ENCODE measurements at places on chromosomes 2 and 18.

DNA sequence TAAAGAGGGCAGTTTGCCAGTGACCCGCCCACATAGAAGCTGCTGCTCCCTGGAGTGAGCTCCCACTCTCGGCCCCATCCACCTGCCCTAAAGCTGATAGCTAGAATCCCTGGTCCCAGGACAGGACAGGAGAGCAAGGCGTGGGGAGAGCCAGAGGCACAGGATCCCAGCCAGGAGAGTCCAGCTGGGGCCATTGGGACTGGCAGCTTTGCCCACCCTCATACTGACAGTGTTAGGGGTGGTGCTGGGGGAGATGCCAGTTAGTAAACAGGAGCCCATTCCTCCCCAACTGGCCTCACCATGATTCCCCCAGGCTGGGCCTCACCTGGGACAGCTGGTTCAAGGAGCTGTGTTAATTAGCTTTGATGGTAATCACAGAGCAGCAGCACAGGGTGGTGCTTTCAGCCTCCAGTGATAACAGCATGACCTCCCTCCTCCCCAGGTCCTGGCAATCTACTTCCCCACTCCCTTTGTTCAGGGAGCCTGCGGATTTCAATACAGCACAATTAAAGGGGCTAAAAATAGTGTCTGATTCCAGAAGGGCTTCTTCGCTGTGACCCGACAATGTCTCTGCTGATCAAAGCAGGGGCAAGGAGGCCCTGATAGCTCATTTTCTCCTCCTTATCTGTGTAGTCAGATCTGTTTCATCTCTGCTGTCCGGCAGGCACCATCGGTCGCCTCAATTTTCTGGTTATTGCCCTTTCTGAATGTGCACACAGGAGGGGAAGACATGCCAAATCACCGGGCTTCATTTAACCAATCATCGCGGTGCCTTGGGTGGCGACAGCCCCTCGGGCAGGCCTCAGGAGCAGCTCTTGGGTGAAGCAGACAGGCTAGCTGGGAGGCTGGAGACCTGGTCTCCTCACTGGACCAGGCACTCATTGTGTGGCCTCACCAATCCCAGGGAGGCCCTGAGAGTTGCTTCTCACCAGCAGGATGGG, 119.9 kb upstream of the TEX51 start:
- no peak for DNase-seq

GRCh38 chr2:135175177-135175576, 123.1 kb downstream of the RAB3GAP1 start:
- no peak for DNase-seq

- no peak for DNase-seq
Observed at GRCh38 chr2:7040547-7040946, 123.3 kb downstream of the RNF144A start.

DNA sequence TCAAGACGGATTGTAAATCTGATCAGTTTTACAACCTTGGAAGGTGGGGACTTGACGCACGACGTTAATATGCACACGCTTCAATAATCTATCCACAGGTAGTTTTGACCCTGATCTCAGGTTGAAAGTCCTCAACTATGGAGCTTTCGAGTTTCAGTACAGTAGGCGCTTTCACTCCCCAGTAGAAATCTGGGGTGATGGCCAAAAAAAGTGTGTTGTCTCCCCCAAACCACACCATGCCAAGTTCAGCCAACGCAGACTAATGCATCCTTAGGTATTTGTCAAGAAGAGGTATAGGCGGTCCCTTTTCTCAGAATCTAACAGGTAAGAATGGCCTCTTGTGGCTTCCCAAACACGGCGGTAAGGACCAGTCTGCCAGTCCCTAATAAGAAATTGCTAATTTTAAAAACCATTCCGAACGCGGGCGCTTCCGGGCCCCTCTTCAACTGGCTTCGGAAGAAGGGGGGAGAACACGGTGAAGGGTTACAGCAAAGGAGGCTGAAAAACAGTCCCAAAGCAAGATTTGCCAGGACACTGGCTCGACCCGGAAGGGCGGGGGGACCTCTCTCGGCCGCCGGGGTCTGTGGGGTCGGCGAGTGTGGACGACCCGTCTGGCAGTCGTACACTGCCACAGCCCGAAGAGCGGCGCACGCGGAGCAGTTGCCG, 659 bp downstream of the FAM210A start:
- DNase-seq = no peak

GRCh38 chr18:37565977-37566478, 430 bp upstream of the CELF4 start:
- no peak for DNase-seq

- no peak for DNase-seq
Observed at GRCh38 chr18:24089076-24089475, 49.8 kb upstream of the CABYR start.

DNA sequence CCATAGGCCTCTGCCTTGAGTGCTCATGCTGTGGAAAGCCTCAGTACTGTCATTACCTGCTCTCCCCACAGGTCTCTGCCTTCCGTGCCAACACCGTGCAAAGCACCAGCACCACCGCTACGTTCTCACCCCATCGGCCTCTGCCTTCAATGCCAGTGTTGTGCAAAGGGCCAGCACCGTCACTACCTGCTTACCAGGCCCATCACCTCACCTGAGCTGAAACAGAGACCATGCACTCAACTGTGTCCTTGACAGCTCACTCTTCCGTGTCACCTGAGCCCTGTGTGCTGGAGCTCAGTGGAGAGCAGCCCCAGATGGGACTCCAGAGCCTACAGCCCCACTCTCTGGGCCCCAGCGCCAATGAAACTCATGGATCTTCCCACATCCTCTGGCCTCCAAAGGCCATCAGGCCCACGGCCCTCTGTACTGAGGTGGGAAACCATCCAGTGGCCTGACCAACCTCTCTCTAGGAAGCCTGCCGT, 62.7 kb downstream of the ZNF516 start:
- no peak for DNase-seq
